ENCODE measurements at places on chromosomes 4 and X. TPM values are rescaled to one million over a fixed set of nuclear protein-coding genes. Genes with fewer than 3 reads are reported as not detected.

Gene GAGE12F
- total RNA-seq, result not detected

Gene FAM156B
- total RNA-seq, result 13.8 TPM

Gene SUPT20HL1
- not detected for total RNA-seq

Gene TLR1
- total RNA-seq, result 30.0 TPM

Gene ADGRL3
- total RNA-seq, result not detected

Gene NDST4
- not detected for total RNA-seq

Gene NPFFR2
- total RNA-seq, result not detected

Gene CFAP99
- total RNA-seq, result not detected

Gene DRD5
- total RNA-seq, result not detected

Gene PALLD
- total RNA-seq, result 25.4 TPM

Gene ATP8A1
- 156 TPM for total RNA-seq

Gene FRG2
- not detected for total RNA-seq

DNA sequence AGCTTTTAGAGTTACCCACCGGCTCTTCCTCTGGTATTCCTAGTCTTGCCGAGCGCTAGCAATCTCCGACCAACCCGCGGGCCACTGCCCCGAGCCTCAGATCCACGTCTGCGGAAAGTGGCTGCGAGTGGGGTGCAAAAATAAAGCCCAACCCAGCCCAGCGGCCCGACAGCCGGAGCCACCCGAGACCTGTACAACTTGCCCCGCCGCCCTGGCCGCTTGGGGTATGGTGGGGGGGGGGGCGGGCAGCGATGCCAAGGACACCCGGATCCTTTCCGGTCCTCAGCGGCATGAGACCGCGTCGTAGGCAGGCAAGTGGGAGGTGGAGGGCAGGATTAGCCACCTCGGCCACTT is 1.6 kb downstream of the SLITRK4 start:
- peaks cover 2% of the 10 kb centered on the region for H3K27me3 ChIP-seq
- H3K27ac ChIP-seq, result no peak overlapping the region
- H3K4me3 ChIP-seq, result no peak overlapping the region

GRCh38 chrX:44003975-44004374 is 30.8 kb upstream of the NDP start:
- DNase-seq, result no peak
- no peaks in the 10 kb centered on the region for H3K4me1 ChIP-seq
- no peaks in the 10 kb centered on the region for H3K27me3 ChIP-seq
- no peak overlapping the region for H3K27ac ChIP-seq
- no peak overlapping the region for H3K4me3 ChIP-seq

DNA sequence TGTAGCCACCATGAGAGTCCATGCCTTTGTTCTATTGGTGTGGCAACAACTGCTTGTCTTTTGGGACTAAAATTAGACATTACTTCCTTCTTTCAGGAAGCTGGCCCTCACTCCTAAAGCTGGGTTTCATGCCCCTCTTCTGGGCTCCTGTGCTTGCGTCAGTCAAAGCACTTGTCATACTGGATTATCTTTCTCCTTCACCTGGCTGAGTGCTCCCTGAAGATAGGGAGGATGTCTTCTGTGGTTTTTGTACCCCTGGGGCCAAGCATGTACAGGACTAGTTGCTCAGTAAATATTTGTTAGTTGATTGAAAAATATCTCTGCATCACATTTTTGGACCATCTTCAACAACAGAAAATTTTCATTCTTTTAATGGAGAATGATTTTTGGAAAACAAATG is 26.1 kb upstream of the LONRF3 start:
- H3K4me3 ChIP-seq, result no peak overlapping the region
- DNase-seq, result no peak
- no peak overlapping the region for H3K27ac ChIP-seq
- no peaks in the 10 kb centered on the region for H3K36me3 ChIP-seq
- no peaks in the 10 kb centered on the region for H3K27me3 ChIP-seq

DNA sequence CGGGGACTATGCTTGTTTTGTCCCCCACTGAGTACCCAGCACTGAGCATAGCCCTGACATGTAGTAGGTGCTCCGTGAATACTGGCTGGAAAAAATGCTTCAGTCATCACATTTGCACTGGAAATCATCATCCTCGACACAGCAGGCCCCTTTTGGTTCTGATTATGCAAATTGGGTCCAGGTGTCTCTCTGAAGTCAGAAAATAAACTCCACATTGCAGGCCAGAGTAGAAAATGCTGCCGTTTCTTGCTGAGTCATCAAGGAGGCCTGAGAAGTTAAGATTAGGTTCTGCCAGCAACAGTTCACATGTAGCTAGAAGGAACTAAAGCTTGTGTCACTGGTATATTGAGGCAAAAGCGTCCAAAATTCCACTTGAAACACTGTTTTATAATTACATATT is 15.0 kb upstream of the STK32B start:
- peaks cover 6% of the 10 kb centered on the region for H3K4me1 ChIP-seq
- no peak for DNase-seq
- no peaks in the 10 kb centered on the region for H3K36me3 ChIP-seq
- H3K27ac ChIP-seq, result no peak overlapping the region

- no peaks in the 10 kb centered on the region for H3K4me1 ChIP-seq
- no peak for DNase-seq
- H3K27me3 ChIP-seq, result peaks cover 2% of the 10 kb centered on the region
- H3K4me3 ChIP-seq, result no peak overlapping the region
Measured at GRCh38 chrX:153836921-153837320, 6.6 kb upstream of the PDZD4 start.

DNA sequence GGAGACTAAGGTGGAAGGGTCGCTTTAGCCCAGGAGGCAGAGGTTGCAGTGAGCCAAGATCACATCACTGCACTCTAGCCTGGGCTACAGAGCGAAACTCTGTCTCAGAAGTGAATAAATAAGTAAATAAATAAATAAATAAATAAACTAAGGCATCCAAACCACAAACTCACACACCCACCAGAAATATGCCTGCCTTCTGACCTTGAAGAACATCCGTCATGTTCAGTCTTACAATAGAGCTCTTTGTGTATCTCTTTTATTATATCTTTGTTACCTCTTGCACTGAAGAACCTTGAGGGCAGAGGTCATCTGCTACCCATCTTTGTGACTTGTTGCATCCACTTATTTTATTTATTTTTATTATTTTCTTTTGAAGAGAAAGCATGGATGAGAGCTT is 71.6 kb downstream of the PRRG1 start:
- no peaks in the 10 kb centered on the region for H3K4me1 ChIP-seq
- no peak overlapping the region for H3K4me3 ChIP-seq
- no peaks in the 10 kb centered on the region for H3K27me3 ChIP-seq
- no peak for DNase-seq

DNA sequence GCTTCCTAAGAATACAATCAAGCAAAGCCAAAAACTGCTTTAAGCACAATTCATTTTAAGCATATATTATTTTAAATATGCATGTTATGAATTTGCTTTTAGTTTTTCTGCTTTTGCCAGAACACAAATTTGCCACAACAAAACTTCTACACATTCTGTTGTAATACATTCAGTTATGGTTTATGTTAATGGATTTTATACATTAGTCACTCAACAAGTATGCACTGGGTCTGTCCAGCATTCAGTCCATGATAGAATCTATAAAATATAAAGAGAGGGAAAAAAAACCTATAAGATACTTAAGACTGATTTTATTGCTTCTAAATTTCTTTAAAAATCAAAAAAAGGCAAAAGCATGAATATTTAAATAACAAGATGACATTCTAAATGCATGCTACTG is 22.2 kb downstream of the IQCM start:
- H3K36me3 ChIP-seq, result no peaks in the 10 kb centered on the region
- H3K4me1 ChIP-seq, result no peaks in the 10 kb centered on the region
- no peak overlapping the region for H3K27ac ChIP-seq
- no peak overlapping the region for H3K4me3 ChIP-seq
- no peaks in the 10 kb centered on the region for H3K27me3 ChIP-seq

- H3K27ac ChIP-seq, result no peak overlapping the region
- H3K4me1 ChIP-seq, result no peaks in the 10 kb centered on the region
- H3K4me3 ChIP-seq, result no peak overlapping the region
- no peak for DNase-seq
Measured at GRCh38 chrX:64188901-64189300, 16.6 kb downstream of the AMER1 start.

DNA sequence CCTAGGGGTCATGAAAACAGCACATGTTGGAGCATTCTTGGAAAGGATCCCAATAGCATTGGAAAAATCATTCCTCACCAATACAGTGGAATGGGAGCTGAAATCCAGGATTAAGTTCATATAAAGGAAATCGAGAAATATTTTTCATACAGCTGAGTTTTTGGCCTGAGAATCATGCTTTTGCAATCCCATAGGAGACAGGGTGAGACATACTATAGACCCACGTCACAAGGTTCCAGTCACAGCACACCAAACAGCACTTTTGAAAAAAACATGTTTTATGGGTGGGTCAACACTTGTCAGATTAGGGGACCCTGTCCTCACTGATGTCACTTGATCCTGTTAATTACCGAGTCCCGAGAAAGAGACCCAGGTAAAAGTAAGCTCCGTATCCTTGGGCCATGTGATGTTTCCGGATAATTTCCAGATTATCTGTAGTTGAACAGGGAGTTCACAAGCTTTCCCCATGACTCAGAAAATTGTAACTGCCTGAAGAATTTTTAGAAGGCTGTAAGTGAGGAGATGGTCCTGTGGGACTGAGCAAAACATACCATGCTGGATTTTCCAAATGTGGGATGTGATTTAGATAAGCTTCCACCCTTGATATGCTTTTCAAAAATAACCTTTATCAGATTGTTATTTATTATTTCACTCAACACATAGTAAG is 80.9 kb upstream of the TLR3 start:
- no peak overlapping the region for H3K27ac ChIP-seq
- H3K4me3 ChIP-seq, result no peak overlapping the region

DNA sequence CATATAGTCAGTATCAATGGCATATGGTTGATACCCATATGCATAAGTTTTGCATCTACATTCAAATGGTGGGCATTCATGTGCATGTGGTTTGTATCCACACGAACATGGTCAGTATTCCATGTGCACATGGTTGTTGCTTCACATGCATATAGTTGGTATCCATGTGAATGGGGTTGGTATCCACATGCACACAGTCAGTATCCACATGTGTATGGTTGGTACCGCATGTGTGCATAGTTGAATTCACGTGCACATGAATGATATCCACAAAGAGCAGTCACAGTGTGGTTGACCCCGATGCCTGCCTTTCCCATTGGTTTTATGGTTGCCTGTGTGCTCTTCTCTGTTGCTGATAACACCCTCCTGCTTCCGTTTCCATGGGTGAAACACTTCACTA is 427.9 kb downstream of the STIM2 start:
- H3K27ac ChIP-seq, result no peak overlapping the region
- H3K4me1 ChIP-seq, result no peaks in the 10 kb centered on the region

DNA sequence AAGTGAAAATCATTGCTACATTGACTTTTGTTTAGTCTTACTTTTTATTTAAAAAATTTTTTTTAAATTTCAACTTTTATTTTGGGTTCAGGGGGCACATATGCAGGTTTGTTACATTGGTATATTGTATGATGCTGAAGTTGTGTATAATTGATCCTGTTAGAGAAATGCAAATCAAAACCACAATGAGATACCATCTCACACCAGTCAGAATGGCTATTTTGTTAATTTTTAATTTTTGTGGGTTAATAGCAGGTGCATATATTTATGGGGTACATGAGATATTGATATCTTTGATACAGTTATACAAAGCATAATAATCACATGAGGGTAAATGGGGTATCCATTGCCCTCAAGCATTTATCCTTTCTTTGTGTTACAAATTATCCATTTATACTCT is 34.1 kb downstream of the RBMX2 start:
- no peak overlapping the region for H3K4me3 ChIP-seq
- no peaks in the 10 kb centered on the region for H3K27me3 ChIP-seq
- no peak for DNase-seq
- H3K4me1 ChIP-seq, result no peaks in the 10 kb centered on the region
- H3K36me3 ChIP-seq, result no peaks in the 10 kb centered on the region

DNA sequence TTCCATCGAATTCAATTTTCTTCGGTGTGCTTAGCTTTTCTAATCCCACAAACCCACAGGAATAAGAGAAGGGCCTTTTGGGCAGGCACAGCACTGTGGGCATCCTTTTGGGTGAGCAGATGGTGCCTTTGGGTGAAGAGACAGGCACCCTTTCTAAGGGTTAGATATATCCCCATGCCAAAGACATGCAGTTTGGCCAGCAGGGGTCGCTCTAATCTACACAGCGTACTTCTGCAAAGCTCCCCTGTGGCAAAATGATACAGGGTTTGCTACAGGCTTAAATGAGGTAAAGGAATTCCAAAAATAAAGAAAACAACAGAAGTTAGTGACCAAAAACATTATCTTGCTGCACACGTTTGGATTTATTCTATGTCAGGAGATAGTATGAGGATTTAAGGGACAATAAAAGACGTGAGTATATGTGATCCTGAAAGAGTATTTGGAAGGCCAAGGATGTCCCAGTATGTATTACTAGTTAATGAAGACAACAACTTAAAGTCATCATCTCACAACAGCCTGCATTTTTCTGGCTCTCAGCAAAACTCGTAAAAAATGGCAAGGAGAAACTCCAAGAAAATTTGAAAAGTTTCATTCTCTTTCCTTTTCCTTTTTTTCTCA is 49.5 kb downstream of the PHEX start:
- no peaks in the 10 kb centered on the region for H3K36me3 ChIP-seq
- no peak overlapping the region for H3K4me3 ChIP-seq
- no peak overlapping the region for H3K27ac ChIP-seq
- no peaks in the 10 kb centered on the region for H3K27me3 ChIP-seq

GRCh38 chr4:169246957-169247396 is 23.8 kb downstream of the SH3RF1 start:
- H3K36me3 ChIP-seq, result no peaks in the 10 kb centered on the region
- no peak overlapping the region for H3K4me3 ChIP-seq
- no peak for DNase-seq
- H3K27ac ChIP-seq, result no peak overlapping the region
- no peaks in the 10 kb centered on the region for H3K27me3 ChIP-seq

GRCh38 chr4:41426539-41426938 is 111.4 kb upstream of the LIMCH1 start:
- no peaks in the 10 kb centered on the region for H3K27me3 ChIP-seq
- H3K36me3 ChIP-seq, result no peaks in the 10 kb centered on the region
- no peak overlapping the region for H3K27ac ChIP-seq
- H3K4me1 ChIP-seq, result no peaks in the 10 kb centered on the region

- H3K36me3 ChIP-seq, result no peaks in the 10 kb centered on the region
- H3K27ac ChIP-seq, result no peak overlapping the region
- H3K27me3 ChIP-seq, result no peaks in the 10 kb centered on the region
- DNase-seq, result no peak
- no peaks in the 10 kb centered on the region for H3K4me1 ChIP-seq
Measured at GRCh38 chrX:3262901-3263300, 83.6 kb downstream of the MXRA5 start.

- no peaks in the 10 kb centered on the region for H3K36me3 ChIP-seq
- no peaks in the 10 kb centered on the region for H3K27me3 ChIP-seq
- no peak for DNase-seq
- H3K4me1 ChIP-seq, result peaks cover 16% of the 10 kb centered on the region
Measured at GRCh38 chr4:18020145-18020670, 1.3 kb downstream of the LCORL start.

GRCh38 chrX:69015156-69015555 is 150.1 kb downstream of the PJA1 start:
- no peaks in the 10 kb centered on the region for H3K27me3 ChIP-seq
- no peaks in the 10 kb centered on the region for H3K36me3 ChIP-seq
- no peak overlapping the region for H3K4me3 ChIP-seq
- no peak for DNase-seq
- no peaks in the 10 kb centered on the region for H3K4me1 ChIP-seq
- no peak overlapping the region for H3K27ac ChIP-seq
